Activated naive CD4-positive, alpha-beta T cell treated with anti-CD3 and anti-CD28 coated beads, Interleukin-2, amount 50 U/mL, for 72 hours (primary cell): ENCODE measurements at places on chromosomes 12 and 14. TPM values are rescaled to one million over a fixed set of nuclear protein-coding genes. Genes with fewer than 3 reads are reported as not detected.

CD4 gene
- 244 TPM for total RNA-seq

LRP6 gene
- total RNA-seq: 4.1 TPM

ERBB3 gene
- 0.25 TPM for total RNA-seq

PDZRN4 gene
- not detected for total RNA-seq
